ENCODE measurements at places on chromosomes 5 and 9. TPM values are rescaled to one million over a fixed set of nuclear protein-coding genes. Genes with fewer than 3 reads are reported as not detected.

DNA sequence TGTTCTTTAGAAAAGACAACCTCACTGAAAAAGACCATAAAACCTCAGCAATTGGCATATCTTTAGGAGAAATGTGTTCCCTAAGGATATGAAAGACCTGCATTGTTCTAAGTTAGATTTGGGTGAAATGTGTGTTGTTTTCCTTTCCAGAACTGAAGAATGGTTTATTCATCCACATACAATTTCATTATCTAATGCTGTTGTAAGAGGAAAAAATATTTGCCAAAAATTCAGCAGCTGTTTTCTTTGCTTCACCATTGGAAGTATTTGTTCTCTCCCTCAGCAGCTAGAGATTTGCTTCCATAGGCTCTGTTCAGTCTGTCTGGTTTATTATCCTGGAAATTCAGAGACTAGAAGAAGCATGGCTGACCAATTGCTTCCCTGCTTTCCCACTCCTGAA is 150.9 kb downstream of the ISOC1 start:
- no peak overlapping the region for H3K27ac ChIP-seq
- DNase-seq = no peak
- H3K4me1 ChIP-seq = no peaks in the 10 kb centered on the region
- no peaks in the 10 kb centered on the region for H3K36me3 ChIP-seq
- no peak overlapping the region for H3K4me3 ChIP-seq
- H3K27me3 ChIP-seq = no peaks in the 10 kb centered on the region

ZFP2 gene
- not detected for total RNA-seq

DNA sequence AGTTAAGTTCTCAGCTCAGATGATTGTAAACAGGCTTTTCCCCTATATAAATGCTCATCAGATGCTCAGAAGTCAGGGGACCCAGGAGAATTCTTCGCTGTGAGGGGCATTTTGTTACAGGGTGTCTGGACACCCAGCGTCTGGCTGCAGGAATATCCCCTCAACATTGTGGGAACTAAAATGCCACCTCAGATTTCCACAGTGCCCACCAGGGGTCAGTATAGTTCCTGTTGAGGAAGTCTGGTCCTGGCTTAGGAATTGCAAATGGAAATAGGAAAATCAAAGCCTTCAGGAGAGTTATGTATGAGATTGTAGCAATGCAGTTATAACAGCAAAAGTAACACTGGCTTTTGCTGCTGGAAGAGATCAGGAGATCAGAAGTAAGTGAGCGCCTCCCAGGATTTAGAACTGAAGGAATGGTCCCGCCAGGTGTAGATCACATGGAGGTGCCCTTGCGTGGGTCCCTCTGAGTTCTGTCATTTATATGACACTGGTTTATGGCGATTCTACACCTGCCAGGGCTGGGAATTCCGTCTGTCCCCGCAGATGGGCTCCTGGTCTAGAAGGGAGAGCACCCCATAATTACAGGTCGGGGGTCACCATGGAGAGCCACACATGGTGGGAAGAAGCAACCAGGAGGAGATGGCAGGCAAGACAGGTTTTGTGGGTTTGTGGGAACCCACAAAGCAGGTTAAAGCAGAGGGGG is 47.1 kb upstream of the CTSL start:
- H3K27ac ChIP-seq = no peak overlapping the region
- H3K4me1 ChIP-seq = no peaks in the 10 kb centered on the region
- no peaks in the 10 kb centered on the region for H3K27me3 ChIP-seq
- H3K4me3 ChIP-seq = no peak overlapping the region
- H3K36me3 ChIP-seq = no peaks in the 10 kb centered on the region

DNA sequence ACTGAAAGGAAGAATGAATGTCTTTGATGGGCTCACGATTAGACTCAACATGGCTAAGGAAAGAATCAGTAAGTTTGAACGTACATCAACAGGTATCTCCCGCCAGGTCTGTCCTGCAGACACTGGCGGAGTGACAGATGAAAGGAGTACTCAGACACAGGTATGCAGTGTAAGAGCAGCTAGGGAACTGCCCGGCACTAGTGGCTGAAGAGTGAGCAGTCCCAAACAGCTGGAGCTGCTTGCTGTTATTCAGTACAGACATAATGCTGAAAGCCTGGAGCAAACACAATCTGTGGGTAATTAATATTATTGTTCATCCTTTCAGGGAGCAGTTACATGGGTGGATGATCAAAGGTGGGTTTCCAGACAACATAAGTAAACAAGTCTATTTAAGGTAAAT is 835.5 kb downstream of the TLE4 start:
- no peak for DNase-seq
- no peak overlapping the region for H3K27ac ChIP-seq
- H3K27me3 ChIP-seq = no peaks in the 10 kb centered on the region
- no peaks in the 10 kb centered on the region for H3K36me3 ChIP-seq

SREK1 gene
- total RNA-seq = 61.7 TPM

DNA sequence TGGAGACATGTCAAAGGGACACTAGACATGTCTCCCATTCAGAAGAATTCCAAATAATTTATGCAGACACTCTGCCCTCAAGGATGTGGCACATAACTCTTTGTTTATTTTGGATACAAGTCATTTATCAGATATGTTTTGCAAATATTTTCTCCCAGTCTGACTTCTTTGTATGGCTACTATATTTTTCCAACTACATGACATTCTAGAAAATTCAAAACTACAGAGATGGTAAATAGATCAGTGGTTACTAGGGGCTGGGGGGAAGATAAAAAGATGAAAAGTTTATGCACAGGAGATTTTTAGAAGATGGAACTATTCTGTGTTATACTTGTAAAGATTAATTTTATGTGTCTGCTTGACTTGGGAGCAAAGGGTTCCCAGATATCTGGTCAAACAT is 347.3 kb upstream of the TRPC7 start:
- no peak overlapping the region for H3K27ac ChIP-seq
- no peaks in the 10 kb centered on the region for H3K36me3 ChIP-seq
- no peaks in the 10 kb centered on the region for H3K4me1 ChIP-seq
- no peak for DNase-seq
- no peak overlapping the region for H3K4me3 ChIP-seq
- H3K27me3 ChIP-seq = no peaks in the 10 kb centered on the region

CCIN gene
- 0.15 TPM for total RNA-seq

CAVIN4 gene
- 0.33 TPM for total RNA-seq

SYNPO gene
- total RNA-seq = 0.09 TPM

GRCh38 chr5:146877178-146877681 is 1.3 kb downstream of the PPP2R2B start:
- H3K4me1 ChIP-seq = peaks cover 28% of the 10 kb centered on the region
- peak overlapping the region; percentile 92 for H3K4me3 ChIP-seq
- peak; percentile 54 for DNase-seq
- H3K36me3 ChIP-seq = peaks cover 10% of the 10 kb centered on the region
- peaks cover 18% of the 10 kb centered on the region for H3K27me3 ChIP-seq
- peak overlapping the region; percentile 84 for H3K27ac ChIP-seq

GRCh38 chr5:178606269-178606668 is 16.1 kb upstream of the COL23A1 start:
- no peaks in the 10 kb centered on the region for H3K27me3 ChIP-seq
- no peak overlapping the region for H3K27ac ChIP-seq
- H3K36me3 ChIP-seq = peaks cover 71% of the 10 kb centered on the region

DNA sequence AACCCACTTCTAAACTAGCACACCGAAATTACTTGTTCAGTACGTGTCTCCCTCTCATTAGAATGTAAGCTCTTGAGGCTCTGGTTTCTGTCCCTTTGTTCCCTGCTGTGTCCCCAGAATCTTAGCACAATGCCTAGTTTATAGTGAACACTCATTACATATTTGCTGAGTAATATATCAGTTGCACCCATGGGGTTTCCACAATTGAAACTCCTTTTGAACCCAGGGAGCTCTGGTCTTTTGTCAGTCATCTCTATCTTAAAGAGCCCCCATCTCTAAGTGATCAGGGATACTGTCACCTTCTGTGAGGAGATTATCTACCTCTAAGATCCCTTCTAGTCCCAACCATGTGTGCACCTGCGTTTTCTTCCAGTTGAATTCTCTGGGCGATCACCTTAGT is 12.8 kb downstream of the CAMK4 start:
- peaks cover 13% of the 10 kb centered on the region for H3K36me3 ChIP-seq
- peaks cover 72% of the 10 kb centered on the region for H3K4me1 ChIP-seq
- H3K4me3 ChIP-seq = peak overlapping the region; percentile 56
- no peaks in the 10 kb centered on the region for H3K27me3 ChIP-seq
- no peak for DNase-seq
- peak overlapping the region; percentile 96 for H3K27ac ChIP-seq
